GM13976 (cell line): ENCODE measurements at places on chromosomes 3 and 15.

GRCh38 chr3:114519415-114519814 is 225.6 kb downstream of the TIGIT start:
- DNase-seq = no peak

- DNase-seq = no peak
Observed at GRCh38 chr3:9806137-9806536, 3.9 kb upstream of the TTLL3 start.

DNA sequence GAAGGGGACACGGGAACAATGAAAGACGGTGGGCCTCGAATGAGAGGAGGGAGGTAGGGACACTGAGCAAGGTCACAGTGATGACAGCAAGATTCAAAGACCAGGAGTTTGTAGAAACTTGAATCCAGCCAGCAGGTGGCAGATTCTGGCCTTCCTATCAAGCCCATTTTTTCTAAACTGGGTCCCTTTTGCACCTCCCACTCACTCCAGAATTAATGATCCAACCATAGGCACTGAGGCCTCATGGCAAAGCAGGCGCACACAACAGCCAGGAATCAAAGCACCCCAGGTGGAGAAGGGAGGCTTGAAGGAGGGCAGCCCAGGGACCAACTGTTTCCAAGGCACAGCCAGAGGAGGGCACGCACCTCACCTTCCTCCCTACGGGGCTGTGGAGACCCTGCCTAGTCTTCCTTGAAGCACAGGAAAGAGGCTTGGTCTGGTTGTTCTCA is 90.2 kb downstream of the ANP32A start:
- peak; percentile 59 for DNase-seq

DNA sequence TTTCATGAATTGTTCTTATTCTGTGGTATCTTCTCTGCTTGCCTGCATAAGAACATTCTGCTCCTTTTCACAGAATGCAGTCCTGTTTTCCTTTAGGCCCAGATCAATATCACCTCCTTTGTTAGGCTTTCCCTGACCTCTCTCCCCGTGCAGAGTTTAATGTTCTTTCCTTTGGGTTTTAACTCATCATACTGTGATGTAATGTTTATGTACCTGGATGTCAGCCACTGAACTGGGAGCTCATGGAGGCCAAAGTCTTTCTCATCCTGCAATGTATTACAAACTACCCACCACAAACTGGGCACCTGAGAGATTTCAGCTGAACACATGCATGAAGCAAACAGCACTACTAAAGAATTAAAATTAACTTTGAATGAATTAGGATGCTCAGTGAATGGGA is 192.8 kb upstream of the RORA start:
- DNase-seq = no peak

DNA sequence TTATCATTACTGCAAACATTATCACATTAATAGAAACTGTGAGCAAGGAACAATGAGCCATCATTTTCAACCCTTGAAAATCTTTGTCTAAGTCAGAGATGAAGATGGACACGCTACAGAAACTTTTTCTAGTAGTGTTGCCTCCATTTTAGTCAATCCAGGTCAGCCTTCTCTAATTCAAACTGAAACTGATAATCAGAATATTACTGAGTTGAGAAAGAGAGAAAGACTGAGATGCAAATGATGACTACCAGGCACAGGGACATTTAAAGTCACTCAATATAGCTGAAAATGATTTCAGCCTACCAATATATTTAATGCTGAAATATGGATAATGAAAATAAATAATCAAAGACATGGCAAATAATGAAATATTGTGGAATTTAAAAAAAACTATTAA is 261.4 kb downstream of the GBE1 start:
- no peak for DNase-seq

- DNase-seq = no peak
Observed at GRCh38 chr15:41510728-41511127, 2.9 kb downstream of the LTK start.

- no peak for DNase-seq
Observed at GRCh38 chr3:49636883-49637609, 37.1 kb upstream of the APEH start.

DNA sequence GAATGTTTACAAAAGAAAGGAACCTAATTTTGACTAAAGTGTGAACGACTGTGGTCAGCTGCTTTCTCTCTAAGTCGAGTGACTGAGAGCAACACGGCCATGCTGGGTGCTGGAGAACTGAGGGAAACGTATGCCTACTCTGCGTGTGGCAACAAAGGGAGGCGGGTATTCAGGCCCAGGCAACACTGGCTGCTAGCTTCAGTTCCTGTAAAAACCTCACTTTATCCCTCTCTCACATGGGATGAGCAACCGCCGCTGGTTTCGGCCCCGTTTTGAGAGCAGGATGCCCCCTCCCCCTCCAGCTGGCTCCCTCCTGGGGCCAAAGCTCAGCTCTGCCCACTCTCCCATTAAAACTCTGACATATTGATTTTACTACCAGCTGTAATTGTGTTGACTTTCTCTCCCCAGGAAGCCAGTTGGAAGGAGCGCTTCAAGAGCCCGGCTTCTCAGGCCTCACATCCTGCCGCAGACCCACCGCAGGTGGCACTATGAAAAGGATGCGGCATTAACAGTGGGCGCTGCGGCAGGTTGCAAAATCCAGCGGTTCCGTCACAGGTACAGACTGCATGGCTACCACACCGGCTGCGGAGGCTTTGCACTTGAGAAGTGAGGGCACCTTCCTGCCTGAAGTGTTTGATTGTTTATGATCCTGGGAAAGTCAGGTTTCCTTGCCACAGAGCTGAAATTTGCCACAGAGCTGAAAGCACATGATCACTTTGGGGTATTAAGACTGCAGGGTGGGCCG is 12.7 kb downstream of the PLXND1 start:
- no peak for DNase-seq
